Karpas-422 (cell line): ENCODE measurements at places on chromosomes 7 and 10. TPM values are rescaled to one million over a fixed set of nuclear protein-coding genes. Genes with fewer than 3 reads are reported as not detected.

PPP1R9A gene
- not detected in 2 replicates for total RNA-seq

DNA sequence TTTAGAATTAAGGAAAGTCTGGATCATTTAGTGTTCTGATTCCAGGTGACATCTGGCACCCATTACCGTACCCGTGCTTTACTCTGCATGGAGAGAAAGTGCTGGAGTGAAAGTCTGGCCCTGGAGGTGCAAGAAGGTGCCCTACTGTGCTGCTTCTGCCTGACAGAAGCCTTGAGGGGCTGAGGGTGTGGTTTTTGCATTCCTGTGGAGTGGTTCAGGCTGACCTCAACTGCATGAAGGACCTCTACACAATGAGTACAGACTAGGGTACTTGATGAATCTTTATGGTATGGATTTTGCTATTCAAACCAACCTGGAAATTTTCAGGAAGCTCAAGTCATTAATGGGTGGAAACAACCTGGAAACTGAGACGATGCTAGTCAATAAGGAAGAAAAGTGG is 45.1 kb upstream of the GSAP start:
- no peak for DNase-seq

- no peak for DNase-seq
Measured at GRCh38 chr7:45998506-45998905, 77.4 kb upstream of the IGFBP3 start.

DNA sequence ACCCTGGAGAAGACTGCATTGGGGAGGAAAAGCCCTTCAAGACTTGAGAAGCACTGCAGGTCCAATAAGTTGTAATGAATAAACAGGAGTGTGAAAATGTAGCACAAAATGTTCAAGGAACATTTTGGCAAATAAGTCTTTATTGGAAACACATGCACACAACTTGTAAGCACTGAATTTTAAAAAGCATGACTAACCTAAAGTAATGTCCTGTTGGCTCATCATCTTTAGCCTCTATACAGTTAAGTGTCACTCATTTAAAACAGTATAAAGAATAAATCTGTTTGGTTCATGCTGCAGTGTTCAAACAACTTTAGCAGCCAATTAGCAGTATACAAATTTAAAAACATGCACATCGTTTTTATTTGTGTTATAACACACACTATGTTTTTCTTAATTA is 108.6 kb downstream of the CDK6 start:
- DNase-seq, result no peak

DNA sequence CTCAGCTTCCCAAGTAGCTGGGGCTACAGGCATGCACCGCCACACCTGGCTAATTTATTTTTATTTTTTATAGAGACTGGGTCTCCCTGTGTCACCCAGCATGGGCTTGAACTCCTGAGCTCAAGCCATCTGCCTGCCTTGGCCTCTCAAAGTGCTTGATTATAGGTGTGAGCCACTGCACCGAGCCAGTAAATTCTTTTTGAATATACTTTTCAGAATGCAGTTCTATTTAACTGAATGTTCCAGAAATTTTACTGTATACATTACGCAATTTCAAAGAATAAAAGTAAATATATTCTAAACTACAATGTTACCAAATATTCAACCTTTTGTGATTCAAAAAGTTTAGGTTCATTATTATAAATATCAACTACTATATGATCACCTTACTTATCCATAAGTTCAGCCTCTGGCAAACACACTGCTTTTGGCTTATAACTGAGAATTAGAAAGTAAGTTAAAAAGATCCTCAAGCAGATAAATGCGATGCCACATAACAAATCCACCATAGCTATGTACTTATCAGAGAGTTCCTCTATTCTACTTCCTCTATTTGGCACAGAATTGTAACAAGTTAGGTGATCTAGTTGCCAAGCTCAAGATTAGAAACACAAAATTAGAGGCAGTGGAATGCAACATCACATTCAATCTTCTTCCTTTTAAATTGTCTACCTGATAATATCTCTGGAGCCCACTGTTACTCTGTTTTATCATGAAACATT is 118.2 kb downstream of the ANK3 start:
- peak; percentile 73 for DNase-seq

DNA sequence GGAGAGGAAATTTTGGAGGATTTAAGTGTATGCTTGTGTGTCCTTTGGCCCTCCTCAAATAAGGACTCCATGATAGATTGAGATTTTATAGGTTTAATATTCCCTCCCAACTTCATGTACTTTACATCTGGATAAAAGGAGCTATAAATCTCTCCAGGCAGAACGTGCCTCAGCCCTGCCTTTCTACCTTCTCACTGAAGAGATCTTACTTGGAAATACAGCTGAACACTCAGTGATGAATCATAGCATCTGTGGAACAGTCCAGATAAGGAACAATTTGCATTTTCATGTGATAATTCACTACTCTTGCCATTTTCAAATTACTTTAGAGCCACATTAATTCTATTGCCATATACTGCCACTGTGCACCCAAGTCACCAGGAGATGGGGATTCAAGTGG is 364.6 kb upstream of the PODXL start:
- DNase-seq, result no peak

DNA sequence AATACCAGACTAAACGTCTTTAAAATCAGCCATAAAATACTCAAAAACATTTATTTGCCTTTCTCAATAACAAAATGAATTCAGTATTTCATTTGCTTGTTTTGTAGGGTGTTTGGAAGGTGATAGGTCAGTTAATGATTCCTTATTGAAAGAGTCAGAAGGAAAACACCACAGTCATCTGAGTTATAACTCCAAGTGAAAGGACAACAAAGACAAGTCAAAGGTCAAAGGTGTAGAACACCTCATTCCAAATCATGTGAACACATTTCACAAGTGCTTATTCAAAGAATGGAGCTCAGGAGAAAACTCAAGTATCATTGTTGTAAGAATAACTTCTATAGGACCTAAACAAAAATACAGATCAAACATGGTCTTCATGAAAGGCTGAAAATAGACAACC is 318.6 kb upstream of the PHF14 start:
- DNase-seq, result no peak

DNA sequence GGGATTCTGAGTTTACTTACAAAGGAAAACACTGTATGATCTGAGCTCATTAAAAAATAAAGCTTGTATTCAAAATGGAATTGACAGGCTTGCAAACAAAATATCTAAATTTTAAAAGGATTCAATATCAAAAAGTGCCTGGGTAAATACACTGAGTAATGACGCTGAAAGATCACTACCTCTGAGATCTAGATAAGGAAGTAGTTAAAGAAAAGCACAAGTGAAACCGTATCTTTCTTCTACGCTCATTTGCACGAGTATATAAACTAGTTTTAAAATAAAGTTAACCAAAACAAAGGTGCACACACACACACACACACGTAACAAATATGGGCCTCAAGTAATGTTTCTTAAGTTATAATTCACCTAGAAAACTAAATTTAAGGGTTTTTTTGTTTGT is 93.4 kb downstream of the SNX13 start:
- DNase-seq, result no peak
